ENCODE measurements at places on chromosomes 12 and 14.

- DNase-seq, result peak; percentile 69
These were observed 38.4 kb upstream of the CPM start for GRCh38 chr12:68971404-68971803.

GRCh38 chr14:26548406-26548805 lies 49.4 kb downstream of the NOVA1 start:
- no peak for DNase-seq

DNA sequence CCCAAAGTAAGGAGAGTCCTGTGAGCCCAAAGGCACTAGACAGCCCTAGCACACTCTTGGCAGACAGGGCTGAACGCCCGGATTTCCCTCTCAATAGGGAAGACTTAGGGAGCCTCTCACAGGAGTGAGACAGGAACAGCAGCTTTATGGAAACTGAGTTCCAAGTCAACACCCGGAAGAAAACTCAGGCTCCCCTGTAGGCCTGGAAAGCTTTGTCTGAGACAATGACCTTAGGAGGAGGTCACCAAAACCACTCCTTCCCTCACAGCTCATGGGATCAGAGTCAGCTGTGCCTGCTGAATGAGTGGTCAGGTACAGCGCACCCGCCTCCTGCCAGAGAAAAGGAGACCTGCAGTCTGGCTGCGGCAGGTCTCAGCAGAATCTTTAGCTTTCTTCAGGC lies 229.5 kb downstream of the CACNA1C start:
- no peak for DNase-seq

DNA sequence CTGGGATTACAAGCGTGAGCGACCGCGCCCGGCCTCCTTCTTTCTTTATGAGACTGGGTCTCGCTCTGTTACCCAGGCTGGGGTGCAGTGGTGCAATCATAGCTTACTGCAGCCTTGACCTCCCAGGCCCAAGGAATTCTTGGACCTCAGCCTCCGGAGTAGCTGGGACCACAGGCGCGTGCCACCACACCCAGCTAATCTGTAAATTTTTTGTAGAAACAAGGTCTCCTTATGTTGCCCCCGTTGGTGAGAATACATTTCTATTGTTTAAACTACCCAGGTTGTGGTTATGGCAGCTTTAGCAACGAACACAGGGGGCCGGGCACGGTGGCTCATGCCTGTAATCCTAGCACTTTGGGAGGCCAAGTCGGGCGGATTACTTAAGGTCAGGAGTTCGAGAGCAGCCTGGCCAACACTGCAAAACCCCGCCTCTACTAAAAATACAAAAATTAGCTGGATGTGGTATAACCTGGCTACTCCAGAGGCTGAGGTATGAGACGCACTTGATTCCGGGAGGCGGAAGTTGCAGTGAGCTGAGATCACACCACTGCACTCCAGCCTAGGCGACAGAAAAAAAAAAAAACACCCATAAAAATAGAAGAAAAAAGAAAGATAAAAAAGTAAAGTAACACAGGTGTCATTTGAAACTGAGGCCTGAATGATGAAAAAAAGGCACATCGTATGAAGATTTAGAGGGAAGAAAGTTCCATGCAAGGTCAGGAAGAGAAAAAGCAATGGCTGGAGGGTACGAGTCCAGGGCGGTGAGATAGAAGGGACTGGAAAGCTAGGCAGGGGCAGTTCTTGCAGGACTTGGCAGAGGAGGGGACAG lies 977 bp upstream of the TMEM120B start:
- no peak for DNase-seq

DNA sequence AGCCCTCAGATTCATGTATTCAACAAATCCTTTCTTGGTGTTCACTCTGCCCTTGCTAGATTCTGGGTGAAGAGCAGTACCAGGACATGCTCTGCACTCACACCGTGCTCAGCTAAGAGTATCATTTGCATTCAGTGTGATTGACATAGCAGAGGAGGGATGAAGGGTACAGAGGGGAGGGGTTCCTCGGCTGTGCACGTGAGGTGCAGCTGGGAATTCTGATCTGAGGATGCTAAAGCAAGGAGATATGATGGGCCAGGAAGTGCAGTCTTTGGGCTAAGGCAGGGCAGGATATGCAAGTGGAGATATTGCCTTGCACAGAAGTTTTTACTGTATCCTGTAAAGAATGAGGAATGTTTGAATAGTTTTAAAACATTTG lies 108.6 kb downstream of the FGD4 start:
- DNase-seq, result no peak

DNA sequence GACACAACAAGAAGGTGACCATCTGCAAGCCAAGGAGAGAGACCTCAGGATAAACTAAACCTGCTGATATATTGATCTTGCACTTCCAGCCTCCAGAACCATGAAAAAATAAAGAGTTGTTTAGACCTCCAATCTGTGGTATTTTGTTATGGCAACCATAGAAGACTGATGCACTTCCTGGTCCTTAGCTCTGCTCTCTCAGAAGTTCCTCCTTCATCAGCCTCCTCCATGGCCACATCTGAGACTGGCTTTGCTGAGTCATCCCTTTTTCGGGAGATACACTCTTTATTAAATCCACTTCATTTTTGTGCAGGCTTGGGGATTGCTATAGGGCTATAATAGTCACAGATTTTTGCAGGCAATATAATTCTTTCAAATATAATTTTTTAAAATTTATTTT lies 89.6 kb upstream of the ATF7IP start:
- DNase-seq, result no peak

- peak; percentile 77 for DNase-seq
These were observed 16.8 kb downstream of the MMP14 start for GRCh38 chr14:22852940-22853767.

- DNase-seq, result no peak
These were observed 50.1 kb downstream of the CRADD start for GRCh38 chr12:93727195-93727811.

DNA sequence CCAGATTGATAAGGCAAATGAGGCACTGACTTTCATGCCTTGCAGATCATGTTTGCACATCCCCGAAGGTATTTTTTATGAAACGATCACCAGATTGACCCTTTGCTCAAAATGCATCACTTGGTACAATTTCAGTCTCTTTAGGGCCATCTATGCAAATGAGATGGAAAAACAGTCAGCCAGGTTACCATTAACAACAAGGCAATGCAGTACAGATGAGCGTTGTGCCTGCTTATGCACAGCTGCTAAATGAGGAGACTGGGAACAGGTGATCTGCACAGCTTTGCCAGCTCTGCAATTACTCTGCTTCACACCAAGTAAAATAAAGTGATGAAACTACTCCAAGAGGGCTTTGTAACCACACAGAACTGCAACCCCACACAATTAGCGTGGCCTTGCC lies 26.1 kb upstream of the PLEKHG7 start:
- DNase-seq, result no peak

DNA sequence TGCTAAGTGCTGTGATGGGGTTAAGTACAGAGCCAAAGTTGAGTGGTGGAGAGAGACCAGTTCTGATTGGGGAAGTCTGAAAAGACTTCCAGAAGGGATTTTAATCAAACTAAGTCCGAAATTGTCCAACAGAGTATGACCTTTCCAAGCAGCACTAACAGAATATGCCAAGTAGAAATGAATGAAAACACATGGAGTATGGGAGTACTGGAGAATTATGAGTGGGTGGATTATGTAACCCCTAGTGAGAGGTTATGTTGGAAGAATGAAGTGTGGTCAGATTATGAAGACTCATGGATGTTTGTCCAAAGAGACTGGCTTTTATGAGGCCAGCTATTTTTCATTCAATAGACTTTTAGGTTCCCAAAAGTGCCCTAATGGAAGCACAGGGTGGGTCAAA lies 94.0 kb upstream of the PLEKHA5 start:
- no peak for DNase-seq

DNA sequence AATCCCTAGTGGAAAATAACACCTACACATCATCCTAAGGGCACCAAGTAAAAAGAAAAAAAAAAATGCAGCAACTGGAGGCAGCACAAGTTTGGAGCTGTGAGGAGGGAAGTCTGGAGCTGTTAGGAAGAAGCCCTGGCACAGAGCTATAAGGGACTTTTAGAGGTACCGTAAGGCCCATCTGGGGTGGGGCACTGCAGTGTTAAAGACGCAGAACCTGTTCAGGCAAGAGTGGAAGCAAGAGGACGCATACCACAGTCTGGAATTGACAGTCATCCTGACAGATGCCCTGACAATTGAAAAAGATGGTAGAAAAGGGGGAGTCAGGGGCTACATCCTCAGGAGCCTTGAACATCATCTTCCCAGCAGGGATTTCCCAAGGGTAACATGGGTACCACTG lies 195.9 kb upstream of the PLEKHG7 start:
- no peak for DNase-seq

DNA sequence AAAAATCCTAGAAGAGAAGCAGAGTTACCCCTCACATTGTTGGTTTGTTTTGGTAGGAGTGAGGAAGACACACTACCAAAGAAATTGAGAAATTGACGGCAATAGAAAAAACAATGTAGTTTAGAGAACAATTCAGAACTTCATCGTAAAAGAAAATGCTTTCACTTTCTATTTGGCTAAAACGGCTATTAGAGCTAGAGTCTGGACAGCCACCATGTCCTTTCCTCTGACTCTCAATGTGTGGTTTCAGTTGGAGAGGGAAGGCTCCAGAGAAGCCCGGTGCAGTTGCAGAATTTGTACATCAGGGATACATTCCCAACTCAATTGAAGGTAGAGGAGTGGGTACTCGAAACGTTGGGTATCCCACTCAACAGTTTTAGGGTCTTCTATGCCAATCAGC lies 535.3 kb downstream of the GALC start:
- DNase-seq, result no peak

- DNase-seq, result no peak
These were observed 10.2 kb downstream of the FBXW8 start for GRCh38 chr12:116920939-116921338.

DNA sequence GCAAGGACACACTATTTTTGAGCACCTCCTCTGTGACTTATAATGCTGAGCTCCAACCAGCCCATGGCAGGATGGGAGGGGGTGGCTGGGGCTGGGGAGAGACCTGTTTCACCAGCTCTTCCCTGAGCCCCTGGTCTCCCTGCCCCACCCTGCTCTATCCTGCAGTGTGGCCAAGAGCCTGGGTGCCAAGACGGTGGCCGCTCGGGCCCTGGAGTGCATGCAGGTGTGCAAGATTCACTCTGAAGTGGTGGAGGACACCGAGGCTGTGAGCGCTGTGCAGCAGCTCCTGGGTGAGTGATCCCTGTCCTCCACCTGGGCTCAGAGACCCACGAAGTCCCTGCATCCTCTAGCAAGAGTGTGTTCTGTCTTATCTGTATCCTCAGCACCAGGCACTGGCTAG lies 14.4 kb downstream of the SDSL start:
- no peak for DNase-seq

GRCh38 chr12:52828591-52829021 lies 5.5 kb downstream of the KRT79 start:
- no peak for DNase-seq

DNA sequence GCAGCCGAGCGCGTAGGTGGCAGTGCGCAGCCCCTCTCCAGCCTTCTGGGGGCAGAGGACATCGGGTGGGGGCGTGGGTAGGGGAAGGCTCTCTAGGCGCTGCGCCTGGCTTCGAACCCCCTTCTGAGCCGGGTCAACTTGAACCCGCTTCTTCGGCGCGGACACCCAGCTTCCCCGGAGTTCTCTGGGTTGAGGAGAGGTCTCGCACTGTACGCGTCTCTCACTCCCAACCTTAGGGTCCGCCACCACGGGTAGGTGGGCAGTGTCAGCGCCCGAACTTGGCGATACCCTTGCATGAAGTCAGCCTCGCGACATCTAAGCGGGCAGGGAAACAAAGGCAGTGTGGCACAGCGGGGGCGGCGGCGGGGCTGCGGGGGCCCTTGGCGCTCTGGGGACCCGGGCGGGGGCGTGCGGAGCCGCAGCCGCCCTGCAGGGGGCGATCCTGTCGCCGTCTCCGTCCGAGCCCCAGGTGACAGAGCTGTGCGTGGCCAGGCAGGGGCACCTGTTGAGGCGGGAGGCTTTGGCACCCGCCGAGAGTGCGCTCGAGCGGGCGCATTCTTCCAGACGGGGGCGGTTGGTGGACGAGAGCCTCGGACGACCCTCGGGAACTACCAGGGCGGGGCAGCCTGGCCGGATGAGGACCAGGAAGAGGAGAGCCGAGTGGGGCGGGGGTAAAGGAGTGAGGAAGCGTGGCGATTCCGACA lies 1.1 kb downstream of the GALNT16 start:
- no peak for DNase-seq

DNA sequence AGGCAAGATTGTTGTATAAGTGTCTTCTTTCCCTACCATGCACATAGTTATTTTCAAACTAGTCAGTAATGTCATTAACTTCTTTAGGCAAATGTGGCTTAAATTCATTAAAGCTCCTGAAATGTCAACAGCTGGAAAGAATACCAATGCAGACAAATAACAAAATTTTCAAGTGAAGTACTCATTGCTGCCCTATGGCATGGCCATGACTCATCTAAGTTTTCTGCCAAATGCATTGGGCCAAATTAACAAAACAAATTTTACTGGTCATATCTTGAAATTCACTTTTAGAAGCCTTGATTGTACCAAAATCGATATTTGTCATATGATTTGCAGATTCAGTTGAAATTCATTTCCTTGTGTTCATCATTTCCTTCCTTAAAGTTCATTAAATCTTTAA lies 915.9 kb downstream of the SLC6A15 start:
- no peak for DNase-seq

DNA sequence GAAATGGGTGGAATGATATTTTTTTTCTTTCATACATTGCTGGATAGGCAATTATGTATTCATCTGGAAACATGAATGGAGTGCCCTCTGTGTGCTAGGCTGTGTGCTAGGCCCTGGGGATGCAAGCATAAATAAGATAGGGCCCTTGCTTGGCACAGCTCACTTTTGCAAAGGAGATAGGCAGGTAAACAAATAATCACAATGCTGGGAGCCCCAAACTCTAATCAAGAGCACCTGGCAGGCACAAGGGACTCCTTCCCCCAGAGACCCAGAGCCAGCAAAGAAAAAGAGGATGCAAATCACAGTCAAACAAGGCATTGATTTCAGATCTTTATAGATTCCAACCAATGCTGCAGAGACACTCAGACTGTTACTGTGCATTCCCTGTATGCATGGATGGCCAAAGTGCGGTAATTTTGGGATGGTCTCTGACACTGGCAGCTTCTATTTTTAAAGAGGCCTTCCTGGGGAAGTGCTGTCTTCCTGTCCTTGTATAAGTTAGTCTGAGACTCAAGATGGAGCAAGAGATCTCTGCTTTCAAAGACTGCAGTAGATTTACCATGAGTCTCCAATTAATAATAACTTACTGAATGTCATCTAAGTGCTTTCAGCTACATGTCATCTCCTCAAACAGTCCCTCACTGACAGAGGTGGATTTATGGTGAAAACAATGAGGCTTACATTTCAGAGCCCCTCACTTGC lies 45.1 kb upstream of the CPM start:
- peak; percentile 4 for DNase-seq

DNA sequence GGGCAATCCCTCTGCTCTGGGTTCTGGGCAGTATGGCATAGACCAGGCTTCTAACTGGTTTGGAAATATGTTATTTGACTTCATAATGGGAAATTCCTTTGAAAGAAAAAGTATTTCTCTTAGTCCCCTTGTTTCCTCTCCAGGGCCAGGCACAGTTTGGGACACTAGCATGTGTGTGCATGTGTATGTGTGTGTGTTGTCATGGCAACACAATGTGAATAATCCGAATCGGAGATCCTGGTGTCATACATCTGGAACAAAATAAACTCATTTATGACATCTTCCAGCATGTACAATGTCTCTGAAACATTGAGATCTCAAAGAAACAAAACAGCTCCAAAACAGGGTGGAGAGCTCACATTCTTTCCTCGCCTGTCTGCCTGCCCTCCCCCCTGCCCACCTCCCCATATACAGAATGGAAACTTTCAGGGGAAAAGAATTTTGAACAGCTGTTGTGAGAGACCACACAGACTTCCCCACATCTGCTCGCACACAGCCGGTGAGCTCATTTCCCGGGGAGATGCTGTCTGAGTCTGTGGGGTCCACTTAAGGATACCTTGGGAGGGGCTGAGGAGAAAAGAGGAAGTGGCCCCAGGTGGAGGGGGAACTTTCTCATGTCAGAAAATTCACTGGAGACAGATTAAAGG lies 55.5 kb upstream of the PARP11 start:
- no peak for DNase-seq

Measured in kidney glomerular epithelial cell (primary cell).